ENCODE measurements at places on chromosomes 5 and 9.

GRCh38 chr5:39461007-39461682 lies 36.4 kb upstream of the DAB2 start:
- ATAC-seq: no peak

- no peak for ATAC-seq
Observed at GRCh38 chr9:111839387-111839786, 44.6 kb upstream of the SHOC1 start.

GRCh38 chr5:76625087-76625815 lies 2.0 kb upstream of the F2RL2 start:
- no peak for ATAC-seq

DNA sequence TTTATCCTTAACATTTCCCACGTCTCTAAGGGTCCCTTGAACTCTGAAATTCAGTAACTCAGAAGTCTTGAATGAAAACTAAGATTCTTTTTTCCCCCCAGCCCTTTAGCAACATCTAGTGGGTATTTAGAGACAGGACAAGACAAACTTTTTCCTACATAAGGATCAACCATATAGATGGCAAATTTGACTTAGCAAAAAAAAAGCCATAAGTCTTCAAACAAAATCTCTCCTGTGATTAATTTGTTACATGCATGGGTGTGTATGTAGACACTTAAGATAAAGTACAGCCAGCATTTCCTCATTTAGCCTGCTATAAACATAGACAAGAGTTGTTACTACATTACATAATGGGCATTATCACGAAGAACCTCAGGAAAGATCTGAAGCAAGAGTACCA lies 29.1 kb upstream of the ANKRD31 start:
- ATAC-seq: peak; percentile 65

GRCh38 chr9:78962156-78962555 lies 609.6 kb upstream of the TLE4 start:
- ATAC-seq: no peak

- no peak for ATAC-seq
Observed at GRCh38 chr9:109904666-109905065, 124.7 kb downstream of the PALM2AKAP2 start.

- ATAC-seq: no peak
Observed at GRCh38 chr5:466661-467310, 23.8 kb downstream of the EXOC3 start.

GRCh38 chr9:21711504-21711903 lies 90.9 kb upstream of the MTAP start:
- ATAC-seq: peak; percentile 94

DNA sequence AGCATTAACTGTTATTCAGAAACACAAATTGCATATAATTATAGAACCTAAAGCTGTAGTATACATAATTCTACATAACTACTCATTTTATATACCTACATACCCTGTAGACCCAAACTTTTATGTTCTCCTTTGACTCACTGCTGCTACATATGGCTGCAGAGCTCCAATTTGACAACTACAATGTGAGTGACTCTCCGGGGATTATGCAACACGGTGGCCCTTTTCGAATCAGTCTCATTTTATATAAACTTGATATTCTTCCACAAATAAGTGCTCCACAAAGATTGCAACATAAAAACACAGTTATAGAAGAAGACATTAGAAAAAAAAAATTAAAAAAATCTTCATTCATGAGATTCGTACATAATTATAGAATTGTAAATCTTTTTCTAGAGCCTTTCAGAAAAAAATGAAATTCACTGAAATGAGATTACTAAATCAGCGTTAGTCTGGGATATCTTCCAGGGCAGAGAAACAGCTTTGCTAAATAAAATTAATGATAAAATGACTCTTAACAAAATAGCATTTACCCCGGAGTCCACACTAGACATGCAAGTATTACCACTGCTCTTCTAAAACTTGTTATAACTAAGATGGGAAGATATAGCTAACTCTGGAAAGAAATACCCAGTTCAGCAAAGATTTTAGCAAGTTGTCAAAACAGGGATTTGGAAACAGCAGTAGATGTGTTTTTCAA lies 52.6 kb downstream of the SRFBP1 start:
- ATAC-seq: no peak

GRCh38 chr5:35902046-35902672 lies 36.3 kb downstream of the CAPSL start:
- peak; percentile 15 for ATAC-seq

DNA sequence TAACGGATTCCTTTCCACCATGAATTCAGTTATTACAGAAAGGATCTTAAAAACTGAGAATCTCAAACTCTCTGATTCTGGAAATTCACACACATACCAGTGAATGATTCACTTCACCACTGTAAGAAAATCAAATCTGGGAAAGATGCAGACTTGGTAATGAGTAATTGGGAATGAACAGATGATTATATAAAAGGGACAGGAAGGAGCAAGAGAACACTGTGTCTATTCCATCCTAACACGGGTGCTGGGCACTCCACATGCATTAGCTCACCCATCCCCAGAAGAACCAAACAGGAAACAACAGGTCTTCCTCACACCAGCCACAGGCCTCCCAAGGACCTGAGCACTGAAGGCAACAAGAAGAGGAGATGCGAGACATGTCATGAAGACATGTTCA lies 74.8 kb upstream of the ZNF622 start:
- no peak for ATAC-seq

- no peak for ATAC-seq
Observed at GRCh38 chr9:3047912-3048311, 204.0 kb upstream of the PUM3 start.

- no peak for ATAC-seq
Observed at GRCh38 chr5:96548905-96549304, 113.3 kb upstream of the CAST start.

DNA sequence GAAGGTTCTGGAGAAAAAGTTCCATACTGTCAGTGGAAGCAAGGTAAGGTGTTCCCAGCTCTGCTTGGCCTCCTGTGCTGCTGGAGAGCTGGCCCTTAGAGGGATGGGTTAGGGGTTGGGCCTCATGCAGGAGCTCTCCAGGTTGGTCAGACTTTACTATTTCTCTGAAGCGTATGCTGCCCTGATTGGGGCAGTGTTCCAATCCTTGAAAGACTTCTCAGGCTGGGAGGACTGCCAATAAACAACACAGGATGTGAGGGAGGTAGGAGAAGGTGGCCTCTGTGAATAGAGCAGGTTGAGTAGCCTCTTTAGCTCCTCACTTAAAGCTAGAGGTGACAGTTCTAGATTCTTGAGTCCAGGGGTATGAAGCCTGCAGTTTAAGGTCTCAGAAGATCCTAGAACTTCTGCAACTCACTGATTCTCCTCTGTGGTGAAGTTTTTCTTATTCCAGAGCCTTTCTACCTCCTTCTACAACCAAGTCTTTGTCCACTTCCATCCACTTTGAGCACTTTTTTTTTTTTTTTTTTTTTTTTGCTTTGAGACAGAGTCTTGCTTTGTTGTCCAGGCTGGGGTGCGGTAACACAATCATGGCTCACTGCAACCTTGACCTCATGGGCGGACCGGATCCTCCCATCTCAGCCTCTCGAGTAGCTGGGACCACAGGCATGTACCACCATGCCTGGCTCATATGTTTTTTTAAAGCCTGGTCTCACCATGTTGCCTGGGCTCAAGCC lies 3.0 kb downstream of the HNRNPAB start:
- peak; percentile 44 for ATAC-seq

DNA sequence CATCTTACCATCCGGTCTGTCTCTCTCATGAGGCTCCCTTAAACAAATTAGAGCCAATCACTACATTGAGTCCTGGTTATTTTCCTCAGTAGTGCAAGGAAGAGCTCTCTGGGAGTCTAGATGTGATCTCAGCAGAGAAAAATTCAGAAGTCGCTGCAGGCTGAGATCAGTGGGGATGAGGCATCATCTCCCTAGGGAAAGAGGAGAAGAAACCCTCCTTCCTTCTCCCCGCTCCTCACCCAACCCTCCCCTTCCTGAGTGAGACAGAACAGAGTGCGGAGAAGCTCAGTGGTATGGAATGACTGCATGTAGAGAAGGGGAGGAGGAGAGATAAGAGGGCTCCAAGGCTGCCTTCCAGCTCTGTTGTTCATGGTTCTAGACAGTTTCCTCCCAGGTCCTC lies 80.5 kb downstream of the PAPPA start:
- ATAC-seq: no peak

- peak; percentile 85 for ATAC-seq
Observed at GRCh38 chr5:133610489-133611356, 1.6 kb downstream of the FSTL4 start.

GRCh38 chr9:130805510-130806326 lies 29.3 kb upstream of the ABL1 start:
- ATAC-seq: no peak

GRCh38 chr5:141715346-141715905 lies 33.4 kb upstream of the ARAP3 start:
- ATAC-seq: no peak

DNA sequence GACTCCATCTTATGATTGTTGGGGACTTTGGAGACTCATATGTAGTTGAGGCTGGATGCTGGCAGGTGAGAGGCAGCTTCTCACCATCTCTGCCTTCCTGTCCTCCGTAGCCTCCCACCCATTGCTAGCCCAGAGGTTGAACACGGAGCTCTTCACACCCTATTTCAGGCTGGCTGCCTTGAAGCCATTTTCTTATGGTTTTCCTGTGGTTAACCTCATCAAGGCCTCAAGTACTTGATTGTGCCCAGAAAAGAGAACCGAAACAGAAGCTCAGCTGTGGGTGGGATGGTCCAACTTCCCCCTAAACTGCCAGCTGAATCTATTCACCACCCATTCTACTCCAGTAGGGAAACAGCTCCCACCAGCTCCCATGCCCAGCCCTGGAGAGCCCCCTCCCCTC lies 102.9 kb downstream of the LIFR start:
- ATAC-seq: no peak

DNA sequence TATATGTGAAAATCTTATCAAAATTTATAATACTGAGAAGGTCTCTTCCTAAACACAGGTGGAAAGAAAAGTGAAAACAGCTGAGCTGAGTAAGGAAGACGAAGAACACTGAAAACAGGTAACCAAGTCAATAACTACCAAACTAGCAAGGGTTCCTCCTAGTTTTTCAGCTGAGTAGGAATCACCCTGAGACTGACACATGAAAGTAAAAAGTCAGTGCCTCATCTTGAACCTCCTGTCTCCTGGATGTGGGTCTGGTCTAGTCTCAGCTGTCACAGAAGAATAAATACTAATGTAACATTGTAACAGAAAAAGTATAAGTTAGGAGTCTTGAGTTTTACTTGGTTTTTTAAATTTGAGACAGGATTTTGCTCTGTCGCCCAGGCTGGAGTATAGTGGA lies 121.0 kb downstream of the MEF2C start:
- no peak for ATAC-seq

DNA sequence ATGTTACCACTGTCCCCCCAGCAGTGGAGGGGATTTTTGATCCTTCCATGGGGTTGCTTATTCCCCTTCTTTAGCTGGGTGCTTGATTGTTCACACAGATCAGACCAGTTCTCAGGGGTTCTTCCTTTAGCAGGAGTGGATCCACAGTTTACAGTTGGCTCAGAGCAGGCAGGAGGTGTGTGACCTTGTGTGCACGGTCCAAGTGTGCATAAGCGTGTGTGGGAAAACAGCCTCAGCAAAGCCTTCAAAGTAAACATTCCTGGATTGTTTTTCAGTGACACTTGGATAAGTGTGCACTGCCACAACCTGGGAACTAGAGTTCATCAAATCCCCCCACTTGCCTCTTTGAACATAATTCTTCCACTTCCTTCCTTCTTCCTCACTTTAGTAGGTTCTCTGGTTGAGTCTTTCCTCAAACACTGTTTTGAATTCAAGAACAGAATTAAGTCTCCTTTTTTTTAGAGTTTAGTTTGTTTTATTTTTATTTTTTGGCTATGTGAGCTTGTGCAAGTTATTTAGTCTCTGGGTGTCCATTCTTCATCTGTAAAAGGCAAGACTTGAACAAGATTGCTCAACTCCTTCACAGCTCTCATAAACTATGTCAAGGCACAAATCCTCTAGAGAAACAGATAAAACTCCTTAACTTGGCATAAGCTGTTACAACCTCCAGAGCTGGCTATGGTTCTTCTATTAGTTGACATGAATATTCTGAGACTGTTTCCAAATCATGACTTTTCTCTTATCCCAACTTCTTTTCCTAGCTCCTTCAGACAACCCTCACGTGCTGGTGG lies 78.0 kb downstream of the OSMR start:
- no peak for ATAC-seq

DNA sequence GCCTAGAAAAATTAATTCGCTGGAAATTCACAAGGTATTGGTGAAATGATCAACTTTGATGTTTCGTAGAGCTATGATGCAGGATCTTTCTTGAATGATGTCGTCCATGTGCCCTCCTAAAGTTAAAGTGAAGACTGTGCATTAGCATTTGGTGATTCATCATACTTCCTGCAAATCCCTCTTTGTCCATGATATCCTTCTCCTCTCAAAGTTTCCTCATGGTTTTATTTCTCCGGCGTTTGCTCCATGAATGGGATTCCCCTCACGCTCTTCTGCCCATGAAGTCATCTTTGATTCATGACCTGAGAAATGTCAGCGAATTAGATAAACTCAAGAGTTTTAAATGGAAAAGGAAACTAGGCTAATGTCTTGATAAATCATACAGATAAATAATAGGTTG lies 372.7 kb downstream of the PSAT1 start:
- ATAC-seq: no peak

- no peak for ATAC-seq
Observed at GRCh38 chr5:180133551-180133950, 62.0 kb upstream of the RNF130 start.

DNA sequence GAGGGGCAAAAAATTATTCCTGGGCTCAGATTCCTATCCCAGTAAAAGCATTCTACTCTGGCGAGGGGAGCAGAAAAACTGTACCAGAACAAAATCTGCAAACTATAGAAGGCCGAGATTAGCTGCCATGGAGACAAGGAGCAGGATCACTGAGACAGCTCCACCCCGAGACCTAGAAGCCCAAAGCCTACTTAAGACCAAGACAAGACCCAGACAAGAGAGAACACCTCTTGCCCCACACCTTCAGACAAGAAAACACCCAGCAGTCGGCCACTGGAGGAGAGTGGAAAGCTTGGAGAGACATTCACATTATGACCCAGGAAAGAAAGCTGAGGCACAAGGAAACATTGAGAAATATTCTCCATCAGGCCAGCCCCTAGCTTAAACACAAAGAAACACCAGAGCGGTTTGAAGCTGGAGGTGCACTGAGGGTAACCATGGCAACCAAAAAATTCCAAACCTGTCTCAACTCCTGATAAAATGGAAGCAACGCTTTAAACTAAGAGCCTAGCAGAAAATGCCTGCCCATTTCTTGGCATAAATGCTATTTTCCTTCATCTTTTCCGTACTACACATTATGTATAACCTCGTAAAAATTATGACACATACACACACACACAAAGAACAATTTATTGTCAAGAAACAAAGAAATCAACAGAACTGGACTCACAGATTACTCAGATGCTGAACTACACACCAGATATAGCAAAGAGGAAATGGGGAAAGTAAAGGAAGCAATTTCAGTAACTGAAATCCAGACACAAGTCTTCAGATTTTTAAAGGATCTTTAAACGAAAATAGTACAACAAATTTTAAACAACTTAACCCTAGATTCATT lies 53.8 kb upstream of the FTMT start:
- no peak for ATAC-seq

Data from esophagus mucosa (tissue), 1 donor.